Stimulated activated CD8-positive, alpha-beta memory T cell treated with anti-CD3 and anti-CD28 coated beads, Interleukin-15, amount 100 ng/mL, for 1 hour (primary cell): ENCODE measurements at places on chromosomes 1 and 21.

DNA sequence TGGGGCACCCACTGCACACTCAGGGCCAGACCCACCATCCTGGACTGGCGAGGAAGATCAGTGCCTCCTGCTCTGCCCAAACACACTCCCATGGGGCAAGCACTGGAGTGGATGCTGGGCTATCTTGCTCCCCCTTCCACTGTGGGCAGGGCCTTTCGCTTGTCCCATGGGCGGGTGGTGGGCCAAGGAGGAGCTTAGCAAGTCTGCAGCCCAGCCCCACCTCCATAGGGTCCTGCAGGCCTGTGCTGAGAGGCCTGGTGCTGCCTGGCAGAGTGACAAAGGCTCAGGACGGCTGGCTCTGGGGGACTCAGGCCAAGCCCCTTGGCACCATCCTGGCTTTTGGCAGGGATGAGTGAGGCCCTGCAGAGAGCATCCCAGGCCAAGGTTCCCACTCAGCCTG is 89.4 kb downstream of the PTPRU start:
- no peak for DNase-seq

DNA sequence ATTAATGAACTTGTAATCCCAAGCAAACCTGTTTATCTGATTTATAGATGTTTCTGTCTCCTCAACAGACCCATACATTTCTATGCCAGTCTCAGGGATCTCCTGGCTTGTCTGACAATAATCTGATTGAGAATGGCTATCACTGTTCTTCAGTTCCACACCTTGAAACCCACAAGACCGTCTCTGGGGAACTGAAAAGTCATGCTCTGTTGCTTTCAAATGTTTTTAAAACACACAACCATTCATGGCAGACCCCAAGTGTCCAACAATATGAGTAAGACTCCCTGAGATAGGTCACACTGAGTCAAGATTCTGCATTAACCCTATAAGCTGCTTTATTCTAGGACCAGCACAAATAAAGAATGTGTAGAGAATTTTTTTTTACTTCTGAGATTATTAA is 611.2 kb upstream of the PLXNA2 start:
- DNase-seq, result no peak

GRCh38 chr1:80656641-80657040 is 1144.1 kb upstream of the ADGRL2 start:
- DNase-seq, result no peak

GRCh38 chr21:36321325-36322082 is 1.5 kb downstream of the MORC3 start:
- no peak for DNase-seq

DNA sequence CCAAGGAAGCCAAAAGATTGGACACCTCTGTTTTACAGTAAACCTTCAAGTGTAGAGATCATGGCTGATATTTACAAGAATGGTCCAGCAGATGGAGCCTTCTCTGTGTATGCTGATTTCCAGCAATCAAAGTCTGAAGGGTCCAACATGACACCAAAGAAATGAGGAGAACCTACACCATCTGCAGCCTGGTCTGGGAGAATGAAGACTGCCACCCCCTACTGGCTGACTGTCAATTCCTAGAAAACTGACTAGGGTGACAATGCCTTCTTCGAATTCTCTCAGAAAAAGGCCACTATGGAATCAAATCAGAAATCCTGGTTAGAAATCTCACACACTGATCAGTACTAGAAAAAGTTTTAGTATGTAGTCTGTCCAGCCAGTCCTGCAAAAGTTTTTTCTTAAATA is 83.3 kb downstream of the CDC42BPA start:
- no peak for DNase-seq

- DNase-seq, result no peak
Observed at GRCh38 chr1:155304558-155305063, 3.4 kb upstream of the PKLR start.

DNA sequence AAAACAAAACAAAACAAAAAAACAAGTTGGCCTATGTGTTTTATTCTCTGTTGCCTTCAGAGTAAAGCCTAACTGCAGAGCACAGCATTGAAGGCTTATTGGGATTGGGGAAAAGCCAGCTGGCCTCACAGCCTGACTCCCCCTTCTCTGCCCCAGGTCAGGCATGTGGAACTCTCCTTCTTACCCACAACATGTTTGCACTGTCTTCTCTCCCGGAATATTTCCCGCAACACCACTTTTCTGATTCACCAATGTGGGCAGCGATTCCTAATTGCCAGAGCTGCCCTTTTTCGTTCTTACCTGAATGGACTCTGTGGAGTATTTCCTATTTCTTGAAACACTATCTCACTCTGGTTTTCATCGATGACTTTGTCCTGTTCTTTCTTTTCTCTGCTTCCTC is 2.8 kb upstream of the TARBP1 start:
- no peak for DNase-seq

- DNase-seq, result peak; percentile 53
Observed at GRCh38 chr1:46477153-46477929, 12.3 kb upstream of the DMBX1 start.

DNA sequence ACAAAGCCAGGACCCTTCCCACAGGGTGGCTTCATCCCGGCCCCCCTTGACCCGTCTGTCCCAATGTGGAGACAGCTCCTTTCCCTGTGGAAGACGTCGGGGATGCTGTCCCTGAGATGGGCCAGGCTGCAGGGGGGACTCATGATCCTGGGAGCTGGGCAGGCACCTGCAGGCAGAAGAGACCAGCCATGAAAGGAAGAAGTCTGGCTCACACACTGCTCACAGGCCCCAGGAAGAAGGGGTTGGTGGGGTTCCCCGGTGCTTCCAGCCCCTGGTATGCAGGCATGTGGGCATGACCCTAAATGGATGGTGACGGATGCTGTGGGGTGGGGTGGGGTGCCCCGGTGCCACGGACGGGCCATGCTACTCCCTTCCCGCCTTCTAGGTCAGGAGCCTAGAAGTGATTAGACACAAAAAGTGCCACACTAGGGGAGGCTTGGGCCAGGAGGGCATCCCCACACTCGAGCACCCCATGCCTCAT is 8.3 kb downstream of the ACTRT2 start:
- no peak for DNase-seq

DNA sequence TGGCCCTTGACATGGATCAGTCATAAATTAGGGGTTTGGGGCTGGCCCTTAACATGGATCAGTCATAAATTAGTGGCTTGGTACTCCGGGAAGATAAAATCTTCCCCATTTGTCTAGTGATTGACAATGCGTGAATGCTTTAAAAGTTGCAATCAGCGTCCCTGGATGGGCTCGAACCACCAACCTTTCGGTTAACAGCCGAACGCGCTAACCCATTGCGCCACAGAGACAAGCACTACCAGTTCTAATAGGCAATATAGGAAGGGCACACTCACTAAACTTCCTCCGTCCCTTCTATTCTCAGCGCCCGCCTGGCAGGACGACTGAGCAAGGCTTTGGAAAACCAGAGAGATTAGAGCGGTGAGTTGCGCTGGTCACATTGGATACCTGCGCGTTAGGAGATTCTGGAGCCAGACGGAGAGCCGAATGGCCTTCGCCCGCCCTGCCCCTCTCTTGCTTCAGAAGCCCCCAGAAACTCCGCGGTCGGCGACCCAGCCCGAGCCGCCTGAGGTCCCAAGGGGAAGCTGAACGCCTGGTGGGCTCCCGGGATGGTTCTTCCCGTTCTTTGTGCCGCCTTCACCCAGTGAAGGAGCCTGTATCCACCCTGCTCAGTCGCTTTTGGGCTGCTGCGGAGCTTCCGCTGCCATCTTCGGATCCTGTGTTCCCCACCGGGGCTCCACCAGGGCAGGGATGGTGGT is 235.9 kb downstream of the FAM72C start:
- no peak for DNase-seq

DNA sequence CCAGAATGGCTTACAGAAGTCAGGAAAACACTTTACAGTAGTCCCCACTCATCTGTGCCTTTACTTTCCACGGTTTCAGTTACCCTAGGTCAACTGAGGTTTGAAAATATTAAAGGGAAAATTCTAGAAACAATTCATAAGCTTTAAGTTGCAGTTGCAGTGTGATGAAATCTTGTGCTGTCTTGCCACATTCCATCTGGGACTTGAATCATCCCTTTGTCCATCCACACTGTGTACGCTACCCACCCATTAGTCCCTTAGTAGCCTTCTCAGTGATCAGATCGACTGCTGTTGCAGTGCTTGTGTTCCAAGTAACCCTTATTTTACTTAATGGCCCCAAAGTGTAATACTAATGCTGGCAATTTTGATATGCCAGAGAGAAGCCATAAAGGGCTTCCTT is 30.5 kb downstream of the ZCCHC17 start:
- DNase-seq, result no peak

GRCh38 chr1:10196976-10197375 is 13.4 kb upstream of the KIF1B start:
- no peak for DNase-seq

- DNase-seq, result no peak
Observed at GRCh38 chr1:243883551-243883950, 33.5 kb upstream of the AKT3 start.

- DNase-seq, result no peak
Observed at GRCh38 chr21:45975020-45975666, 6.4 kb upstream of the COL6A1 start.

DNA sequence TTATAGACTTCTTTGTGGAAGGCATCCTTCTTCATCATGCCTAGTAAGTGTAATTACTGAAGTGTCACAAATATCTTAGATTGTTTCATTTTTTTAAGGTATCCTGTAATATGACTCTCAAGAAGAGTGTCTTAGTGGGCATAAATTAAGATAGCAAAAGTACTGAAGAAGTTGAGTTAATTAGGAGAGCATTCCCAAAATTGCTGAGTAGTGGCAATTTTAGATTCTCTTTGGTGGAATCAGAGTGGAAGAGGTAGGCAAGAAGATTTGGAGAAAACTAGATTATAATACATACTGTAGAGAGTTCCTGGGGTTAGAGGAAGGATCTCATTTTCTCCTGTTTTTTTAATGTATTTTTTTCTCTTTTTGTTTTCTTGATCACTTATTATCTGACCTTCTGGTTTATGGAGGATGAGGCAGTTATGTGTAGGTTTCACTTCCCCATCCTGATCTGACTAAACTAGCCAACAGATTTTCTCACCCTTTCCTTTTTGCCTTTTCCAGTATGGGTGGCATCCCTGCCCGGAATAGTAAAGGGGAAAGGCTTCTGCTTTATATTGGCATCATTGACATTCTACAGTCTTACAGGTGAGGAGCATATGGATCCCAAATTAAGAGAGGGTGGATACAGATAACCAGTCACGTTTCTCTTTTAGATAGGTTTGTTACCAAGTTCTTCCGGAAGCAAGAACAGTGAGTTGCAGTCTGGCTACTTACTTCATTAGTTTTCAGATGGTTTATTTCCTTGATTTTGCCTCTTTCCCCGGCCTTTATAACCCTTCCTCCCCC is 16.7 kb upstream of the PSMD4 start:
- no peak for DNase-seq

DNA sequence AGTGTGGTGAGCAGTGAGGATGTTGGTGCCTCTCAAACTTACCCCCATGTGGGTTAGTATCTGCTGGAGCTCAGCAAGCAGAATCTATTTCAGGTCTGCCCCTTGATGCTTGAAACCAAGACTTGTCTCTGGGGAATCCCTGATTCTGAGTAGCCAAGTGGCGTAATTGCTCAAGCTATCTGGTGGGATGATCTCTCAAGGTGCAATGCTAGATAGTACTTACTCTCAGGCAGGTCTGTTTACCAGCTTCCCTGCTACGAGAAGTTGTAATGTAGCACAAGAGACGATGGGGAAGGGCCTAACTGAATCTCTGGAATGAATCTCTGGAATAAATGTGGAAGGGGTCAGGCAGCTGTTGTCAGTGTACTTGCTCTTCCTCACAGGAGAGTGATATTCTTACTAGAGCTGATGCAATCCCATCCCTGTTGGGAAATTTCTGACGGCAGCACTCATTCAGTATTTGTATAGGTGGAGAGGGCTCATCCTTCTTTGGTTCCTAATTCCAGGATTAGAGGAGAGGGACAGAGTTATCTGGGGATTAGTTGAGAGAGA is 65.4 kb downstream of the MACF1 start:
- no peak for DNase-seq

- no peak for DNase-seq
Observed at GRCh38 chr1:201538612-201539551, at the start of gene NAV1. Gene NAV1 (plus strand): TSS chr1:201539127. CDS start chr1:201622885, 83,758 bp downstream.
